ENCODE measurements at places on chromosomes 4 and X.

- DNase-seq: no peak
These were observed 6.3 kb downstream of the ABLIM2 start for GRCh38 chr4:8152090-8152864.

- no peak for DNase-seq
These were observed 575.0 kb upstream of the NR3C2 start for GRCh38 chr4:149017002-149017734.

DNA sequence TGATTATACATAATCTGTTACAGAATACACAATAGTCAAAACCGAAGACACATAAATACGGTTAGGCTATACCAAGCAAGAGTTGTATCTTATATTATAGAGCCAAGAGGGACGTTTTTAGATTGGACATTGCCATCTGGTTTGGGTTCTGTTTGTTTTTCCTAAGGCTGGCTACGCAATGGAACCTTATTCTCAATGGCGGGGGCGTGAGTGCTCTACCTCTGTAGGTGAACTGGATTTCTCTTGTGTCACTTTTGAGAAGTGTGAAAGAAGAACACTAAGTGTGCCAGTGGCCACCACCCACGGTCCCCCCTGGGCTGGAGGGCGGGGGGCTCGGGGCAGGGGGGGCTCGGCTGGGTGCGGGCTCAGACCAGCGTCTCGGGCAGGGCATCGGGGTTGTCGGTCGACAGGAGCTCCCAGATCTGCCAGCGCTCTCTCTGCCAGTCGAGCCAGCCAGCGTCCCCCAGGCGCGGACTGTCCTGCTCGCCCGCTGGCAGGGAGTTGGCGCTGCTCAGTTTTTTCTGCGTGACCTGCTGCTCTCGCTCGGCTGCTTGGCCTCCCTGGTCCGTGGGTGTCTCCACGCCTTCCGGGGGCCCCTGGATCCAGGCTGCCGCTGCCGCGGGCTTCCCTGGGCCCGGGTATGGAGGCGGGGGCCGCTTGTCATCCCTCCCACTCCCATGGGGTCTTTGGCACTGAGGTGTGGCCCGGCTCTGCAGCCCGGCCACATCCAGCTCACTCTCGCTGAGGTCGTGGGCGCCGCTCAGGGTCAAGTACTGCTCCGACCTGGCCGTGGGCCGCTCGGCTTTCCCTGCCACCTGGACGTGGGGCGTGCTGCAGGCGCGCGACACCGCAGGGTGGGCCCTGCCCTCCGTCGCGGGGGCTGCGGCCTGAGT is 27.6 kb downstream of the HCCS start:
- no peak for DNase-seq

- DNase-seq: peak; percentile 76
These were observed at the start of gene ADD1 for GRCh38 chr4:2843263-2843940. Gene ADD1, plus strand, starts transcription at chr4:2843844. Its CDS starts 32,072 bp downstream, at chr4:2875916.

DNA sequence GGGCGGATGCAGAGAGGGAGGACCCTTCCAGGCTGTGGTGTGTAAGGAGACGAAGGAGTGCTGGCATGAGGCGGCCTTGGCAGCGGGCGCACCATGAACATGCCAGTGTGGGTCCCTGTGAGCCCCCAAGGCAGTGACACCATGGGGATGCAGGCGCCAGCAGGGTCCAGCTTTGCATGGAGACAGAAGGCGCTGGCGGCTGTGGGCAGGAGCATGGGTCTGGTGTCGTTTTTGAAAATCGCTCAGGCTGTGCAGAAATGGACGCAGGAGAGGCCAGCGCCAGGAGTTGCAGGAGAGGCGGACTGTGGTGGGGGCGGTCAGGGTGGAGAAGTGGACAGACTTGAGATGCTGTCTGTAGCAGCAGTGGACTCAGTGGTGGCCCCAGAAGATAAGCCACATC is 56.1 kb downstream of the PCGF3 start:
- no peak for DNase-seq

GRCh38 chr4:16626945-16627344 is 271.5 kb downstream of the LDB2 start:
- DNase-seq: no peak

- no peak for DNase-seq
These were observed 263.4 kb upstream of the NDST4 start for GRCh38 chr4:115376866-115377265.

DNA sequence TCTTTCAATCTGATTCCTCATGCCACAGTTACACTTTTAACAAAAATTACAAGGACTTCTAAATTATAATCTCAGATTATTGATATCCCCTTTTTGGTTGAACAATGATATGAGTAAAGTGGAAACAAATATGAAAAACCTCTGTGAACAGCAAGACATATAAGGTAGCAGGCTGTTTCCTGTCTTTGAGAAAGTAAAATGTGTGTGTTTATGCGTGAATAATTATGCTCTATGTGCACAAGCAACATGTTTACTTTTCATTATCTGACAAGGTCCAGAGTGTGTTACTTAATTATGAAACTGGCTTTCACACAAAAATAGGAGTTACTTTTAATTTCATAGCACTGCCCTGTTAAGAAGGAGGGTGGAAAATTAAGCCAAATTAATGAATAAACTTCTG is 43.1 kb downstream of the DDIT4L start:
- DNase-seq: no peak

DNA sequence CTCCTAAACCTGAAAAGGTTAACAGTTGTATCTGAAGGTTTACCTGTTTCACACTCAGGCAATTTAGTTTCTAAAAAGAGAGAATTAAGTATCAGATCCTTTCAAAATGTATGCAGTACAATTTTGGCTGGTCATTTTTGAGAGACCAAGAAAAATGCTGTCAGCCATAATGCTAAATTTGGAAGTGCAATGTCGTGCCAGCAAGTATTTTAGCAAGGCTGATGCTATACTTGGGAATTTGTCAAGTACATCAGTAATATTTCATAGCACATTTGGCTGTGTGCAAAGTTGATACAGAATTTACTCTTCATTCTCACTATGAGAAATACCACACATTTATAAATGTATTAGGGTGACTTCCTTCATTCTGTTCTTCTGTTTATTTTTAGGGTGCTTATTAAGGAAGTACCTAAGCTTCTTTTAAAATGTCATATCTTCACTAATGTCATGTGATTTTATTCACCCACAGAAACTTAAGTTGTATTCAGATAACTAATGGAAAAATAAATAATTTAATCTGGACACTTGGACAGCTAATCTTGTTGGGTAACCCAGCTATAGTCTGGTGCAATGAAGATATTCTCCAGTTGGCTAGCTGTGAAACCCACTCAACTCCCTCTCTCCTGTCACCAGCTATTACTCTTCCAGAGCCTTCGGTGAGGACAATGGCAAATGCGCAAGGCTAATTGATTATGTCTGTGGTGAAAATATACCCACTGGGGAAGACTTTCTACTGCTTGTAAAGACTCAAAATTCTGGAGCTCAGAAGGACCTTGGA is 84.2 kb upstream of the TLL1 start:
- DNase-seq: no peak

DNA sequence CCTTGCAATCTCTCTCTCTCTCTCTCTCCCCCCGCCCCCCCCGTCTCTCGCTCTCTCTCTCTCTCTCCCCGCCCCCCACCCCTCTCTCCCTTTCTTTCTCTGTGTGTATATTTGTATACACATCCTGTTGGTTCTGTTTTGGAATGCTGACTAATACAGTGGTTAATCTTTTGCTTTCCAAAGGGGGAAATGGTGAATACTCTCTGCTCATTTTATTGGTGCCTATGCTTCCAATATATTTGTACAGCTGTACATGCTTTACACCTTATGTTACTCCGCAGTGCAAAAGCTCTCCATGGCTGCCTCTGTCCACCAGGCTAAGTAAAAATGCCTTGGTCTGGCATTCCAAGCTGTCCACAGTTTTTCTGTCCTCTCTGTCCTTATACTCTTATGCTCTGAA is 158.8 kb downstream of the RBMX2 start:
- no peak for DNase-seq

GRCh38 chr4:184344899-184345572 is 127.4 kb upstream of the ENPP6 start:
- DNase-seq: no peak

DNA sequence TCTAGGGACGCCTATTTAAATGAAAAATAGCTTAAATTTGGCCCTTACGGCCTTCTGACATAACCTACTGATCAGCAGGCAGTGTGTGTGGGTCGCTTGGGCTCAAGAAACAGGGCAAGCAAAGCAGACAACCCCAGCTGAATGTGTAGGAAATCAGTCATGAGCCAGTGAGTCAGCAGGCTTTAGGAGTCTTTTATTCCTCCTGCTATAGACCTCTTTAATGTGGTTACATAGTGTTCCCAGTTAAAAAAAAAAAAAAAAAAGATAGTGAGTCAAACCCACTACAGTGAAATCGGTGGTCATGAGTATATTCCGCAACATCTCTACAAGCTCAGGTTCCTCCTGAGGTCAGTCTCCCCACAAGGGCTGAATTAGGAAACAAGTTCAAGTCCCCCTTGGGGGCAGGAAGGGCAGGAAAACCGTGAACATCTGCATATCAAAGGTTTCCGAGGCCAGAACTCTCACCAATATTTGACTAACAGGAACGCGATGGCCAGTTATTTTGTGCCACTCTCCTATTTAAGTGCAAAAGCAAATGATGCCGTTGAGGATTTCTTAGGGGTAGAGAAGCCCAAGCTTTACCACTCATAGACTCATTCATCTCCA is 32.7 kb downstream of the ACSL1 start:
- DNase-seq: peak; percentile 97

DNA sequence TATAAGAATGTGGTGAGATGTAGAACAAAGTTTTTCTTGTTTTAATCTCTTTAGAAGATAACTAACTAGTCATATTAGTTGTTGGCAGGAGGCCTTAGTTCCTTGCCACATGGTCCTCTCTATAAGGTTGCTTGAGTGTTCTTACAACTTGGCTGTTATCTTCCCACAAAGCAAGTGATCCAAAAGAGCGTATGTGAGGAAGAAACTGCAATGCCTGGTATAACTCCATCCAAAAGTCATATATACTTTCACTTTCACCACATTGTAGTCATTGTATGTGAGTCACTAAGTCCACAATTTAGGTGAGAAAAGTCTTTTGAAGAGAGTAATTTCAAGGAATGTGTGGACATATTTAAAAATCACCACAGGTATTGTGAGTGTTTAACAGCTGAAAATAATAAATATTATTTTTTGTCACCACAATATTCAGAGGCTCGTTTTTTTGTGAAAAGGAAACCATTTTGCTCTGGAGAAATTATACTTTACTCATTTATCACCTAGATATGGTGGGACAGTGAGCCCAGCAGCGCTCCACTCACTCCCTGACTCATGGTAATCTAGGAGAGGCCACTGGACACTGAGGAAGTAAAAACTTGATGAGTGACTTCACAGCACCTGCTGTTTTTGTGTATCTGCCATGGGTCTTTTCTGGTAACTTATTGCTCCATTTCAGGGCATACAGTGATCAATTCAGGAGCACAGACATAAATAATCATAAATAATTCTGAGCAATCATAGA is 369.4 kb upstream of the NDST3 start:
- DNase-seq: no peak

GRCh38 chrX:102978594-102978993 is 41.5 kb downstream of the RAB40AL start:
- no peak for DNase-seq

- DNase-seq: no peak
These were observed 5.8 kb downstream of the YTHDC1 start for GRCh38 chr4:68344049-68344448.

DNA sequence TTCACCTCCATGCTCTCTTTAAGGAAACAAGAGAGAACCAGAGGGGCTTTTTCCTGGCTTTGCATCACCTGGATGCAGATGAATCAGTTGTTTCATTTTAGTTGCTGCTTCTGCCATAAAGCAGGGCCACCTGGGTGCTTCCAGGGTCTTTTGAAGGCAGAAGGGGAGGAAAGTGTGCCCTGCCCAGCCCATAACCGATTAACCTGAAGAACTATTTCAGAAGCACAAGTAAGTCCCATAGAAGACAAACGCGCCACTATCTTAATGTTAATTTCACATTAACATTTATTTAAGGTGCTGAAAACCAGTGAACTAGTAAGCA is 32.1 kb downstream of the IRF2 start:
- no peak for DNase-seq

- DNase-seq: no peak
These were observed 4.2 kb upstream of the CCNA2 start for GRCh38 chr4:121827853-121828252.

- peak; percentile 6 for DNase-seq
These were observed 52.4 kb downstream of the GAK start for GRCh38 chr4:879729-880077.

GRCh38 chrX:148574237-148574973 is 74.0 kb downstream of the AFF2 start:
- no peak for DNase-seq

DNA sequence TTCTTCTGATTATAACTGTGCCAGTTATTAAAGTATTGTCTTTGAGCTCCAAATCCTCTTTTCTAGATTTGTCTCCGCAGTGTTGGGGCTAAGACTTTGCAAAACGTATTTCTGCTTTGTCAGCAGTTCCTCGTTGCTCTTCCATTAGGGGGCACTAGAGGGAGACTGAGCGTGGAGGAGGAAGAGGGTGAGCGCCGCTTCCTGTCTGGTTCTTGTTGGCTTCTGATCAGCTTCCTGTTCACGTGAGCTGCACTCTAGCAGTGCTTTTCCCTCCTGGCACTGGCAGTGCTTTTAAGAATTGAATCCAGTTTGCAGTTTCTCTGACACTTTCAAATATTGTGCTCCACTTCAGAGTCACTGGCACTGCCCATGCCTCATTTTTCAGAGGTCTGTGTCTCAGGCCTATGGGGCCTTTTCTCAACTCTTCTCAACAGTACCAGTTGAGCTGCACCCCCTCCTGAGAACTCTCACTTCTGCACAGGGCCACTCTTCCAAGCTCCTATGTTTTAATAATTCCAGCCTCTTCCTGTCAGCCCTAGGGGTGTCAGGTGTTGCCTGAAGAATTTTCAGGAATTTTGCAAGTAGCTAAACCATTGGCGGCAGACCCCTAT is 54.4 kb upstream of the LCORL start:
- peak; percentile 53 for DNase-seq

GRCh38 chr4:162364651-162365050 is 200.9 kb upstream of the FSTL5 start:
- peak; percentile 87 for DNase-seq

GRCh38 chr4:173652283-173652931 is 122.4 kb upstream of the HAND2 start:
- DNase-seq: no peak

DNA sequence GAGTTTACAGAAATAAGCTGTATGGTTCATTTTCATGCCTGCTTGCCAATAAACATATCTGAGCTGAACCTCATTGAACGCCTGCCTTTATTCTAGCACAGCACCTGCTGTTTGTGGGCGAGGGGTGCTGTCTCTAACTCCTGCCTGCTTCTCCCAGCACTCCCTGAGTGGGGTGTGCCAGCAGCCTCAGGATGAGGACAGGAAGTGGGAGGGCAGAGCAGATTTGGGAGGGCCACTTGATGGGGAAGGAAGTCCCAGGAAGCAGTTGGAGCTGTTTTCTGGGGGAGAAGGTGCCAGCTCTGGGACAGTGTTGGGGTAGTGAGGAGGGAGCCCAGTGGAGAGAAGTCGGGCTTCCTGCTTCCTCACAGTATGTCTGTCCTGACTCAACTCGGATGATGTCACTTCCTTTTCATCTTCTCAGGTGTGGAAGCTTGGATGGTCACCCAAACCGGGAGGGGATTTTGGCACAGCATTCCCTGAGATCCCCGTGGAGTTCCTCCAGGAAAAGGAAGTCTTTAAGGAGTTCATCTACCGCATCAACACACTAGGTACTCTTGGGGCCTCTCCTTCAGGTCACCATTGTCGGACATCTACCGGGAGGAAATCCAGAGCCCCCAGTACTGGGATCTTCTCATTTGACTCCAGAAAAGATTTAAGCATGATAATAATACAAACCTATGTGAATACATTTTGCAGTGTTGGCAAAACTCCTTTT is 29.0 kb upstream of the MSANTD1 start:
- DNase-seq: no peak

GRCh38 chrX:3697701-3698279 is 15.7 kb downstream of the PRKX start:
- no peak for DNase-seq

GRCh38 chr4:15963576-15963975 is 601 bp upstream of the FGFBP2 start:
- peak; percentile 3 for DNase-seq

All from MV-4-11 (cell line).